PC-9 (cell line): ENCODE measurements at places on chromosomes 13 and 19. TPM values are rescaled to one million over a fixed set of nuclear protein-coding genes. Genes with fewer than 3 reads are reported as not detected.

ZNF568 gene
- total RNA-seq: 5.8 and 6.4 TPM in 2 replicates

CBY2 gene
- total RNA-seq: not detected in 2 replicates

RGL3 gene
- 100 and 125 TPM in 2 replicates for total RNA-seq

DNA sequence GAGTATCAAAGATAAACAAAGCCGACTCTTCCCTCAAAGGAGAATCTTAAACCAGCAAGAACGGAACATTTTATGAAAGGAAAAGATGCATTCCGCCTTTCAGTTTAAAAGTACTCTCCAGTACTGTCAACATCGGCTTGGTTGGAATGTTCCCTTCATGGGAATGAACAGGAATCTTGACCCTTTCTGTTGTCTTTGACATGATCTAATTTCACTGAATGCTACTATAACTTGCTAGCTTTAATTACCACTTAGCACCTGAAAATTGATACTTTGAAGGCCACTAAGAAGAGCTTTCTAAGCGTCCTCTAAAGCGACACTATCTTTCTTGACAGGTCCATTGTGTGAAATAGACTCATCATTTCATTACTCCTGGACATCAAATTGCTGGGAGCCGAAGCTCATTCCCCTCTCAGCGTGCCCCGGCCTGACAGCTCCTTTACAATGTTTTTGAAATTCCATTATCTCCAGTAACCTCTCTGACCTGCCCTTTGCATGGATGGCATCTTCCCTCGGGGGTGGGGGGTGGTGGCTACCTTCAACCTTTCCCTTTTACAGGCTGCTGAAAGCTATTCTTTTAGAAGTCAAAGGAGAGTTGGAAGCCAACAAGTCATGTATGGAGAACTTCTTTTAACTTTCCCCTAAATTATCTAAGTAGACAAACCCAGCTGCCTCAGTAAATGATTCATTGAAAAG is 67.9 kb downstream of the EFNB2 start:
- no peak overlapping the region for H3K27ac ChIP-seq
- peaks cover 11% of the 10 kb centered on the region for H3K4me1 ChIP-seq
- H3K36me3 ChIP-seq: no peaks in the 10 kb centered on the region
